ENCODE measurements at places on chromosomes 16 and 17.
A peak's percentile ranks its signal among the peaks of the same experiment; 100 is the strongest.

- DNase-seq: peak; percentile 51
Observed at GRCh38 chr17:8300627-8301242, 5.5 kb upstream of the SLC25A35 start.

GRCh38 chr17:55134486-55135157 lies 130.1 kb upstream of the HLF start:
- DNase-seq: no peak

DNA sequence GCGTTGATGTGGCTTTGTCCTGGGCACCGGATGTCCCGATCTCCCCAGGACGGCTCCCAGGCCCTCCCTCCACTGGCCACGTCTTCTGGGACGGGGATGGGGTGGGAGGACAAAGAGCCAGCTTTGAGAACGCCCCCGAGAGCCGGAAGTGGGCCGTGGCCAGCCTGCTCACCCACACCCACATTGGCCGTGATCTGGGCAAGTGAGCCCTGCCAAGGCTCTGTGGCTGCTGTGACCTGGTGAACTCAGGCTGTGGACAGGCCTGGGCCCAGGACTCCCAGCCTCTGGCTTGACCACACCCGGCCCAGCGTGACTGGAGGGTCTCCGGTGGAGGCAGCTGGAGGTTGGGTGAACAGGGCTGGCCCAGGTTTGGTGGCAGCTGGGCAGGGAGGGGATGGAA lies 3.3 kb downstream of the CDH15 start:
- DNase-seq: no peak

DNA sequence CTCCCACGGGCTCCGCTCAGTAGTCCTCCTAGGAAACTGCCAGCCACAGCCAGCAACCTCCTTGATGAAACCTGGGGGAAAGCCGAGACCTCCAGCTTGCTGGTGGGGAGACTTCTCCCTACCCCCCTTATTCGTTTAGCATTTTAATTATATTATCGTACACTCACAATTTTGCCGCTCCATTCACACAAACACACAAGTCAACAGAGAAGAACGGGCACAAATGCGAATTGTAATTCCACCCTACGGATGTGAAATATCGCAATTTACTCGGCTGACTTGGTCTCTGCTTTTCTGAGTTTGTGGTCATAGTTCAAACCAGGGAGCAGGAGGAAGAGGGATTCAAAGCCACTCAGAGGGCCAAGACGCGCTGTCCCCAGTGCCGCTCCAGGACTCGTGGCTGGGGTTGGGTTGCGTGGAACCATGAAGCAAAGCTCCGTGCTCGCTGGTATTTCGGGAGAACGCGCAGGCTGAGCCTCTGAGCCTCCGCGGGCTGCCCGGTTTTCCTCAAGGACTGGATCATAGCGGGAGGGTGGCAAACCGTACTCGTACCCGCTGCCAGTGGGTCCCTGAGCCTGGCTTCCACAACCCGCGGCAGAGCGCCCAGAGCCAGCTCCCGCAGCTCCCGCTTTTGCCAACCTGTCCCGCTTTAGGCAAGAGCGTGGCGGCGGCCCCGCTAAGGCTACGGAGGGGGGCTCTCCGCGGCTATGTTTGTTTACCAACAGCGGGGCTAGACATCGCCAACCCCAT lies 2.0 kb downstream of the LHX1 start:
- no peak for DNase-seq

GRCh38 chr17:56359518-56359917 lies 206.2 kb downstream of the ANKFN1 start:
- DNase-seq: no peak

- DNase-seq: peak; percentile 65
Observed at GRCh38 chr17:61168506-61168905, 231.1 kb upstream of the TBX2 start.

GRCh38 chr17:28807925-28808634 lies 34.5 kb downstream of the FAM222B start:
- peak; percentile 45 for DNase-seq
